ENCODE measurements at places on chromosomes 7 and 10.
A peak's percentile ranks its signal among the peaks of the same experiment; 100 is the strongest.

GRCh38 chr10:49512121-49512809 lies 26.7 kb downstream of the ERCC6 start:
- no peak for DNase-seq

GRCh38 chr10:71483885-71484751 lies 87.4 kb downstream of the CDH23 start:
- no peak for DNase-seq

GRCh38 chr10:4763513-4763912 lies 62.5 kb upstream of the AKR1E2 start:
- DNase-seq = no peak

DNA sequence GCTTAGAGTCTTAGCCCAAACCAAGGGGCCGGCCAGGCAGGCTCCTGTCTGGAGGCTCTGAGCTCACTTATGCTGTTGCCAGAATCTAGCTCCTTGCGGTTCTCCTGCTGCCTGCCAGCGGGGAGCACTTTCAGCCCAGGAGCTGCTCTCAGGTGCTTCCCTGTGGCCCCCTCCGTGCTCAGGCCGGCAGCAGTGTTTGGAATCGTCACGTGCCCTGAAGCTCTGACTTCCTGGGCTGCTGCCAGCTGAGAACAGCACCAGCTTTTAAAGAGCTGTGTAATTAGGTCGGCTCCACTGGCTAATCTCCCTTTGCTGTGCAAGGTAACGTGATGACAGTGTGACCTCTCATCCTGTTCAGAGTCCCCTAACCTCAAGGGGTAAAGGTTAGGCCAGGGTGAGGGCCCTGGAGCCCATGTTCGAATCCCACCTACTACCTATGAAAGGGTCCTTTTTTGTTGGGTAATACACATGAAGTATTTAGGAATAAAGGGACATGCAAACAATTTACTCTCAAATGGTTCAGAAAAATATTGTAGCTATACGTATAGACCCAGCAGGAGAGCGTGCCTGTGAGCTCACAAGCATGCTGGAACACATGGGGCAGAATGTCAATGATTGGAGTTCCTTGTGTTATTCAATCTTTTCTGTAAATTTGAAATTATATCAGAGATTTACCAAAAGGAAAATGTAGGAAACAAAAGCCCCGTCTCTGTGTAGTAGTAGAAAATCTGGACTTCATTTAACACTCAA lies 16.6 kb downstream of the ZNF862 start:
- no peak for DNase-seq

GRCh38 chr10:131678171-131678570 lies 222.6 kb upstream of the PPP2R2D start:
- no peak for DNase-seq

DNA sequence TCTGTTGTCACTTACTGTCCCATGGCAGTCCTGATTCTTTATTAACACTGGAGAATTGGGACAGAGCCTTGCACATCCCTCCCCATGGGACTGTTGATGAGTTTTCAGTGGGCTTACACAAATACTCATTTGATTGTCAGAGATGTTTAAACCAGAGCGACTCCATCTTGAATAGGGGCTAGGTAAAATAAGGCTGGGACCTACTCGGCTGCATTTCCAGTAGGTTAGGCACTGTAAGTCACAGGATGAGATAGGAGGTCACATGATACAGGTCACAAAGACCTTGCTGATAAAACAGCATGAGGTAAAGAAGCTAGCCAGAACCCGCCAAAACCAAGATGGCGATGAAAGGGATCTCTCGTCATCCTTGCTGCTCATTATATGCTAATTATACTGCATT lies 47.6 kb upstream of the JCAD start:
- no peak for DNase-seq

DNA sequence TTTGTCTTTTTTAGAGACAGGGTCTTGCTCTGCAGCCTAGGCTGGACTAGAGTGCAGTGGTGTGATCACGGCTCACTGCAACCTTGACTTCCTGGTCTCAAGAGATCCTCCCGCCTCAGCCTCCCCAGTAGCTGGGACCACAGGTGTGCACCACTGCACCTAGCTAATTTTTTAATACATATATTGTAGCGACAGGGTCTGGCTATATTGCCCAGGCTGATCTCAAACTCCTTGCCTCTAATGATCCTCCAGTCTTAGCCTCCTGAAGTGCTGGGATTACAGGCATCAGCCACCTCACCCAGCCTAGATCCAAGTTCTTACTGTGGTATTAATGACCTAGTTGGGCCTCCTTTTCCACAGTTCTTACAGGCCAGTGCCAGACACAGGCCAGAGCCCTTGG lies 11.7 kb upstream of the SERPINE1 start:
- no peak for DNase-seq

DNA sequence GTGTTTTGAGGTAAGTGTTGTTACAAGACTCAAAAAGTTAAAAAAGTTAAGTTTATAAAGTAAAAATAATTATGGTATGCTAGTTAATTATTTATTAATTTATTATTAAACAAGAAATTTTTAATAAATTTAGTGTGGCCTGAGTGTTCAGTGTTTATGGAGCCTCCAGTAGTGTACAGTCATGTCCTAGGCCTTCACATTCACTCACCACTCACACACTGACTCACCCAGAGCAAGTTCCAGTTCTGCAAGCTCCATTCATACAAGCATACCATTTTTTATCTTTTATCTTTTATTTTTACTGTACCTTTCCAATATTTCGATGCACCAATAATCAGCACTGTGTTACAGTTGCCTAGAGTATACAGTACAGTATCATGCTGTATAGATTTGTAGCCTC lies 381.2 kb upstream of the MGMT start:
- DNase-seq = no peak

DNA sequence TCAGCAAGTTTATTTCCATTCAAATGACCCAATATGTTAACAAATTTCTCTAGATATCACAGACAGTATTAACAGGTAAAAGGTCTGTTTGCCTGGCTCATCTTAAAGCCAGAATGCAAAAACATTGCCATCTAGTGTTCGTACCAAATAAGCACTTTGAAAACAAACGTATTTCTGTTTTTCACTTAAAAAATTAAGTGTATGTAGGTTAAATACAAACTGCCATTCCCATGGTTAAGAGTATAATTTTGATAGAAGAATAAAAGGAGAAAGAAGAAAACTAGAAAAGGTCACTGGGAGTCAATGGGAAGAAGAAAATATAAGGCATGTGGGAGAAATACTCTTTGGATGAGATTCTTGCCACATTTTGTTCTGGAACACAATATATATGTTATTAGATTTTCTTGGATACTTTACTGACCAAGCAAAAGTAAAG lies 51.0 kb downstream of the ORC5 start:
- DNase-seq = no peak

DNA sequence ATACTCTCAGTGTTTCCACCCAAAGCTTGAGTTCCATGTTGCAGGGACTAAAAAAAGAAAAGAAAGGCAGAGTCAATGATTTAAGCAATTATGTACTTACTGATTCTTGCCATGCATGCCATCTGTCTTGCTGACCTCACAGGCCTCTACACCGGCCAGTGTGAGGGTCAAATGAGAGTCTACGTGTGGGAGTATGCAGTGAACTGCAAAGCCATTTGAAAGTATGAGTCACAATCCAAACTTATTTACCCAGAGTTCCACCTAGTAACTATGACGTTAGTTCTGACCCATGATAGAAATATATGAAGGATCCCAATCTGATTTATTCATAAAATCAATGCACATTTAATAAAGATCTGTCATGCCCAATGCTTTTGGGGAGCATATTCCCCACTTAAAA lies 26.5 kb downstream of the PDE1C start:
- no peak for DNase-seq

DNA sequence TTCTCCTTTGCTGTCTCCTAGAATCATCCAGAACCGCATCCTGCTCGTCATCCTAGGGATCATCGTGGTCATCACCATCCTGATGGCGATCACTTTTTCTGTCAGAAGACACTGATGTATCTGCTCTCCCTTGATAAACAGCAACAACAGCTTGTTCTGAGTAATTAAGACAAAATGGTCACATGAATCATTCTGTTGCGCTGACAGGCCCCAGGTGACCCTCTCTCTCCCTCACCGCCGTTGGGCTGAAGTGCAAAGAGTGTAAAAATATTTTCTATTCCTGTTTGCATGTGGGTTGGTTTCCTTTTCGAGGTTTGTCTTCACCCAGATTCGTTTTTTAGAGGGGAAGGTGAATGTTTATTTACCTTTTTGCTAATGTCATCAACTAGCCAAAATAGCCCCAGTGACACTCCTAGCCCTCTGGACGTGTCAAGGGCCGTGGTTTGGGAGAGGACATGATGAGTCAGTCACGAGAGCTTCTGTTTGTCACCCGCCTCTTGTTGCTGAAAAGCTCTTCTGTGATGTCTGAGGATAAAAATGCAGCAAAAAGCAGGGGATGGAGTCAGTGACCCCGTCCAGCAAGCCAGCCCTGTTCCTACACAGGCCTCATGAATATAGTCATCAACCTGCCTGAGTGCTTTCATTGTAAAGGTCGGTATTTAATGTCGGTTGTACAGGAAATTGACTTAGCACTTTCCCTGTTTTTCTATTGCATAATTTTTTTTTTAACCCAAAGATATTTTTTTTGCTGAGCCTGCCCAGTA lies 134.6 kb upstream of the TCF7L2 start:
- no peak for DNase-seq

GRCh38 chr10:34119456-34119855 lies 695.6 kb downstream of the PARD3 start:
- no peak for DNase-seq

DNA sequence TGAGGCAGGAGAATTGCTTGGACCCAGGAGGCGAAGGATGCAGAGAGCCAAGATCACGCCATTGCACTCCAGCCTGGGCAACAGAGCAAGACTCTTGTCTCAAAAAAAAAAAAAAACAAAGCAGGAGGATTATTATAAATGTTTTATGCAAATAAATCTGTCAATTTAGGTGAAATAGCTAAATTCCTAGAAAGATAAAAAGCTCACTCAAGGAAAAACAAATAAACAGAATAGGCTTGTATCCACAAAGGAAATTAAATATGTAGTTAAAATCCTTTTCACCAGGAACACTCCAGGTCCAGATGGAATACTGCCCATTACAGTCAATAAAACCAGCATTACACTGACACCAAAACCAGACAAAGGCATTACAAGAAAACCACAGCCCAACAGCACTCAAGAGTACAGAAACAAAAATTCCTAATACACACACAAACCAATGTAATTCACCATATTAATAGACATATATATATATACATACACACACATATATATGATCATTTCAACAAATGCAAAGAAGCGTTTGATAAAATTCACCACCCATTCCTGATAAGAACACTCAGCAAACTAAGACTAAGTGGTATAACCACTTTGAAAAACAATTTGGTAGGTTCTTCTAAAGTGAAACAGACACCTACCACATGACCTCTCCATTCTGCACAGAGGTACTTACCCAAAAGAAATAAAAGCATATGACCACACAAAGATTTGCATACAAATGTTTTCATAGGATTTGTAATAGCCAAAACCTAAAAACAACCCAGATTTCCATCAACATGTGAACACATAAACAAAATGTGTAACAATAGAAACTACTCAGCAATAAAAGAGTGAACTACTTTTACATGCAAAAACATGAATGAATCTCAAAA lies 38.8 kb downstream of the ABI1 start:
- no peak for DNase-seq

DNA sequence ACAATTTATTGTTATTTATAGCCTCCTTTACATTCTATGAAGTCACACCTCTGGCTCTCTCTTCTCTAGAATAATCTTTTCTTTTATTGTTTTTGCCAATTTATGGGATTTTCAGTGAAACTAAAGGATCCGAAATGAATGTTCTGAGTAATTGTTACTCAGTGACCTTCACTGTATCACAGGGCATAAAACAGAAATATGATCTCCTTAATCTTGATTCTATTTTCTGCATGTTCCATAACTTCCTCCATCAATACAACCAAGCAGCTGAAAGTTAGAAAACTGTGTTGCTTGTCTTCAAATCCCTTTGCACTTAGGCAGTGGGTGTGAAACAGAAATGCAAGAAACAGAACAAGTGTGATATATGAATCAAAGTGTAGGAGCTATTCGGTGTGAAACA lies 57.4 kb upstream of the FERD3L start:
- no peak for DNase-seq

DNA sequence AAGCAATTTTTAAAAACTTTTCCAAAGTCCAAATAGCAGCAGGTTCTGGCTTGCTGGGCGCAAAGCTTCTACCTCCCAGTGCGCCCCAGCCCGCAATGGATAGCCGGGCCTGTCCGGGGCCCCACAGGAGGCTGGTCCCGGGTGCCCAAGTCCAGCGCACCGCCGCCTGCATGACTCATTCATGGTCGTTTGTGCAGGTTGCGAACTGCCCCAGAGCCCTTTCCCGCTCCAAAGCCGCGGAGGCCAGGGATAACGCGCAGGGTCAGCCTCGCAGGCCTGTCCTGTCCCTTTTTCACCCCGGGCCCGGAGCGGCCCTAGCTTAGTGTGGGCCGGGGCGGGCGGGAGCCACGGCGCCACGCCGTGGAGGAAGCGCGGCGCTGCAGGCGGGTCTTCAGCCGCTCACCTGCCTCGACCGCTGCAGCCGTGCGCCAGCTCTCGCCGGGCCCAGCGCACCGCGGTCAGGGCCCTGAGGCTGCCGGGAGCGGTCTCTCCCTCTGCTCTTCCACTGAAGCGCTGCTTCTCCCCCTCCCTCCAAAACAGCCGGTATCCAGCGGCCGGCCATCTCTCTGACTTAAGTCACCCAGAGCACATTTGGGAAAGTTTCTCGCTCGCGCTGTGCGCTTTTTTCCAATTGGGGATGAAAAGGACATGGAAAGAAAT lies 1.7 kb upstream of the EGR2 start:
- peak; percentile 42 for DNase-seq

Data from hypothalamus (tissue), 51 donors.